ENCODE measurements at places on chromosomes 6 and 20. TPM values are rescaled to one million over a fixed set of nuclear protein-coding genes. Genes with fewer than 3 reads are reported as not detected.

DNA sequence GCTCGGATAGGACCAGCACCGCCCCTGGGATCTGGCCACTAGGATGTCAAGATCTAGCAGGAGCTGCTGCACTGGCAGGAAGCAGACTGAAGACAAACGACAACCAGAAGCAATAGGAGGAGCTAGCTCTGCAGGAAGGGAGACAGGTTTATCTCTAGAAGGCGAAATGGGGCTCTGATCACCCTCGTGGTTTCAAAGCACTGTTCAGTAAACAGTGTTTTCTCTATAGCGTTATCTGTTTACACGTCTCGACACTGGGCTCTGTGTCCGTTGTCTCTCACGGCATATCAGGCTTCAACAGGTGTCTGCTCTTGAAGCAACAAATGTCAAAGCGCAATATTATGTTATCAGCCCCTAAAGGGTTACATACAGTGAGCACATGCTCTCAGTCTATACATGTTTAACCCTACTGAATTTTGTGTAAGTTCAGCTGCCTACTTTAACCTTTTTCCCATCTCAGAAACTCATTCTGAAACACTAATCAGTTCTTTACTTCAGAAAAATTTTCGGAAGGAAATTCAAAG is 23.8 kb downstream of the TMEM14B start:
- no peak for DNase-seq

- DNase-seq, result no peak
Measured at GRCh38 chr6:148502083-148502772, 159.6 kb downstream of the SASH1 start.

DNA sequence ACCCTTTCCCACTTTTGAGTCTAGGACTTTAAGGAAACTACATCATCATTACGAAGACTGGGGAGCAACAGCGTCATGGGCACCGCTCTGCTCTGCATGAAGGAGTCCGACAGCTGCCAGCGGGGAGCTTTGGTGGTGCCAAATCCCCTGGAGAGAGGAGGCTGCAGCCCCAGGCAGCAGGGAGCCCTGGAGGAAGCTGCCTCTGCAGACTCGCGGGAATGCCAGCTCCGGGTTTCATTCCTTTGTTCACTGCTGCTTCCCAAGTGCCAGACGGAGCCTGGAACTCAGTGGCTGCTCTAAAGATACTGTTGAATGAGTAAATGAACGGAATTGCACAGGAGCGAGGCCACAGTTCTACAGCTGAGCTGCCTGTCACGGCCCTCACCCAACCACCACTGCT is 196.5 kb upstream of the THBS2 start:
- no peak for DNase-seq

DNA sequence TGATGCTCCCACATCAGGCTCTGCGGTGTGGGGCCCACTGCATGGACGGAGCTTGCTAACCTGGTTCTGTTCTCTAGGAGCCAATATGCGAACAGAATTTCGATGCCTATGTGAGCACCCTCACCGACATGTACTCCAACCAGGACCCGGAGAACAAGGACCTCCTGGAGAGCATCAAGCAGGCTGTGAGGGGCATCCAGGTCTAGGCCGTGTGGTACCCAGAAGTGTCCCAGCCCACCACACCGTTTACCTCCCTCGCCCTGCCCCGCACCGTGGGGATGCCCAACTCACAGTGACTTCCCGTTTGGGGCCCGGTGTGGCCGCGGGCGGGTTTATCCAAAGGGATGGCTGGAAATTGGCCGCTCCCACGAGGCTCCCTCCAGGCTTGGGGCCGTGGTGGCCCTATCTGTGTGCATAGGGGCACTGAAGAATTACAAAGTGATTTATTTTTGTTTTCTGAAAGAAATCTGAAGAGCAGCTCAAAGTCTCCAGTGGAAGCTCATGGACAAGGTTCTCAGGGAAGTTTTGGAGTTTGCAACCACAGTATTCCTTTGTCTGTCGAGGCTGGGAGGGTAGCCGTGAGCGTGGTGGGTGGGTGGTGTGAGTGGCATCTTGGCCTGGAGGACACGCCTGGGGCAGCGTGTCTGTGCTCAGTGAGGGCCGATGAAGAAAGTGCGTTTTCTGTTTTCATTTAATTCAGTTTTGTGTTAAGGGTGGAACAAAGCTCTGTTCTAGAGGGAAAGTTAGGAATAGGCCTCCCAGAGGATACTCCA is 15.1 kb upstream of the PCMTD2 start:
- no peak for DNase-seq

DNA sequence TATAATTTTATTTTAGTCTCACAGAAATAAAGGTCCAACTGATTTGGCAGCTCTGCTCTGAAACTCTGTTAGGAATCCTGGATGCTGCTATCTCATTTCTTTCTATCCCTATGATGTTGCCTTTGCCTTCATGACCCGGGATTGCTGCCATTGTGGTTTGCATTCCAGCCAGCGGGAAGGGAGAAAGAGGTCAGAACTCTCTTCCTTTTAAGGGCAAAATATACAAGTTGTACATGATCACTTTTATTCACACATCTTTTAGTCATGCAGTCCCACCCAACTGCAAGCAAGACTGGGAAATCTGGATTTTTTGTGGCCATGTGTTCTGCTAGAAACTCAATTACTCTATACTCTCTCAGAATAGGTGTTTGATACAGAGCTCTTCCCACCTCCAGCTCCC is 263.1 kb upstream of the ZFP64 start:
- DNase-seq, result no peak

SLC35F1 gene
- not detected for total RNA-seq

ITCH gene
- total RNA-seq, result 54.8 TPM

EPB41L1 gene
- 48.2 TPM for total RNA-seq

CCR6 gene
- total RNA-seq, result not detected
